Heart right ventricle (tissue), 16 donors: ENCODE measurements at places on chromosomes 13 and 19. TPM values are rescaled to one million over a fixed set of nuclear protein-coding genes. Genes with fewer than 3 reads are reported as not detected.

DNA sequence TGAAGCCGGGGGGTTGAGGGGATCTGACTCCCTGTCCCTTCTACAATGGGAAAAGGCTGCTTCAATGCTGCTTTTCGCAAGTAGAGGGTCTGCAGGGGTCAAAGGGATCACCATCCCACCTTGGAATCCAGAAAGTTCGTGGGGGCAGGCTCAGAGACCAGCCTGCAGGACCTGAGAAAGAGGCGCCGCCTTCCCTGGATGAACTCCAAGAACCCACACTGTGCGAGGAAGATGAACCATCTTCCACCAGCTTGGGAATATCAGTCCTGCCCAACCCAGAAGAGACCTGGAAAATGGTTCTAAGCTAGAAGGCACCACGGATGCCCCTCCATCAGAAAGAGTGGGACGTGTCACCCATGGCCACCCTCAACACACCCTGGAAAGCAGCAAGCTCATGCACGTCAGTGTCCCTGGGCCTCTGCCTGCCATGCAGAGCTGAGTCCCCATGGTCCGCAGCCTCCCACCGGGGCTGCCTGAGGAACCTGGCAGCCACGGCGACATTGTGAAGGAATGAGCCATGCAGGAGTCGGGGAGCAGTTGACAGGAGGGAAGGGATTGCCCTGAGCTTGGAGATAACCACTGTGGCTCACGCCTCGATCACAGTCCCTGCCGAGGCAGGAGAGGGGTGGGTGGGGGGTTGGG is 14.6 kb downstream of the RAB3D start:
- DNase-seq, result no peak

GRCh38 chr13:107977071-107977574 is 238.2 kb downstream of the LIG4 start:
- no peak for DNase-seq

DNA sequence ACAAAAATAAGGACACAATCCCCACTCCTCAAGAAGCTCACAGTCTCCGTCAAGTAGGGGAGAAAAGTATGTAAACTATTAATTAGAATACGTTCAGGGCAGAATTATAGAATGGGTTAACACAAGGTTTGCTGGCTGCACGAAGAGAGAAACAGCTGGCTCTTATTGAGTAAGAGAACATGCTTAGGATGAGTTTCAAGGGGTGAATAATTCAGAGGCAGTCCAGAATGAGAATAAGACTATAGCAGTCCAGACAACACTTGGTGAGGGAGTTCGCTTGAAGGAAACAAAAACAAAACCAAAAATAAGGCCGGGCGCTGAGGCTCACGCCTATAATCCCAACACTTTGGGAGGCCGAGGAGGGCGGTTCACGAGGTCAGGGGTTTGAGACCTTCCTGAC is 61.9 kb downstream of the THSD1 start:
- DNase-seq, result no peak

DNA sequence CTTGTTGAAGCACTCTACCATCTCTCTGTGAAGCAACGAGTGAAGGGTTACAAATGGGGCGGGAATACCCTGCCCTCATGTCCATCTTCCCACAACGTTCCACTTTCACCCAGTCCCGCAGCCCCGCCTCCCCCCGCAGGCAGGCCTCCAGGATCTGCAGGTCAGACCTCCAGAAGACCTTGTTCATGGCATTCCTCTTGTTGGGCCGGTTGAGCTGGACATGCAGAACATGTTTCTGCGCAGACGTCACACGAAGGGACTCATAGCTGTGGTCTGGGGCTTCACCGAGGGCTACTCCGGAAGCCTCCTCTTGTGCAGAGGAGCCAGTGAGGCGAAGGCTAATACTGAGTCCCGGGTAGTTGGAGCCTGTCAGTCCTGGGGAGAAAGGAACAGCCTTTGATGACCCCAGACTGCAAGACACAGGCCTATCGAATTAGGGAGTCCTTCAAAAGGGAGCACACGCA is 420 bp downstream of the ECH1 start:
- DNase-seq, result peak; percentile 75

DNA sequence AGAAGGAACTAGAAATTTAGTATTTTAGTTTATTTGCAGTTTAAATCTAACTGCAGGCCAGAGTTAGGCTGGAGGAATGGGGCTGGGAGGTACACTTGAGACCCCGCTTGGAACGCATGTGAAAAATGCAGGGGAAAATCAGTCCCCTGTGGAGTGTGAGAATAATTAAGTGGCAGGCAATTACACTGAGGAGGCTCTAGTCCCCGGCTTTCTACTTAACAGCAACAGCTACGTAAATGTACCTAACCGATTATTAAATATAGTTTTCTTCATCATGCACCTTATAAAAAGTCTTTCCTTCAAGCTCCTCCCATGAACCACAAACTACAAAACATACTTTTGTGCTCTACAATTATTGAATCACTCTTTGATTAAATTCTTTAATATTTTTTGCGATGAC is 804 bp downstream of the ZNF708 start:
- DNase-seq, result no peak

GRCh38 chr13:111614613-111615012 is 294.2 kb downstream of the TEX29 start:
- no peak for DNase-seq

DNA sequence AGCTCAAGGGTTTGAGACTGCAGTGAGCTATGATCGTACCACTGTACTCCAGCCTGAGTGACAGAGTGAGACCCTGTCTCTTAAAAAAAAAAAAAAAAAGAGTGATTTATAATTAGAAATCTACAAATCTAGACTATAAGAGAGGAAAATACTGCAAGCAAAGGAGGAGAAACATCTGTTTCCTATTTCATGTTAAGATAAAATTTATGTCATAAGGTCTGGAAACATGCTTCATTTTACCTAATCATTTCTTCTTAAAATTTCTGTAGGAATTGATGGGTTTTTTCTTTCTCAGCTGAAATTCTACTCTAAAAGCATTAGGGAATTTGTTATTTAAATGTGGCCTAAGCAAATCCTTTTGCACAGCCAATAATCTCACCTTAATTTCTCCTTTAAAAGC is 53.2 kb downstream of the C13orf42 start:
- DNase-seq, result no peak

GRCh38 chr19:38388349-38389100 is at the start of gene SPRED3:
SPRED3 (plus strand) TSS chr19:38388697; CDS start chr19:38390303, 1,606 bp downstream.
- no peak for DNase-seq

DNA sequence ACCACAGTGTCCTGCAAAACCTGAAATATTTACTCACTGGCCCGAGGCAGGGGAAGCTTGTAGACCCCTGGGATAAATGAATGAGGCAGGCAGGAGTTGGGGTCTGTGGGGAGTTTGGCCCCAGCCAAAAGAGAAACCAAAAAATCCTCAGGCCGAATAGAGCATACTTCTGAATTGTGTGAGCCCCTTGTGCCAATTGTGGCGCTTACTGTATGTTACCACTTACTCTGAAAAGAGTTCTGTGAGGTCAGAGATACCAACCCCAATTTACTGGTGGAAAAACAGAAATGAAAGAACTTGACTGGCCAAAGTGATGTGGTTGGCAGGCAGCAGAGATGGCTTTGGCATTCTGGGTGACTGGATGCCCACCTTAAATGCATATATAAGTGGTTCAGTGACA is 6.9 kb downstream of the CARM1 start:
- DNase-seq, result no peak

GRCh38 chr13:102694937-102695336 is at the start of gene METTL21C:
METTL21C (minus strand) TSS chr13:102695044; CDS start chr13:102694498, 546 bp downstream.
- DNase-seq, result no peak

GRCh38 chr13:112324116-112324515 is 52.0 kb upstream of the SPACA7 start:
- no peak for DNase-seq

DNA sequence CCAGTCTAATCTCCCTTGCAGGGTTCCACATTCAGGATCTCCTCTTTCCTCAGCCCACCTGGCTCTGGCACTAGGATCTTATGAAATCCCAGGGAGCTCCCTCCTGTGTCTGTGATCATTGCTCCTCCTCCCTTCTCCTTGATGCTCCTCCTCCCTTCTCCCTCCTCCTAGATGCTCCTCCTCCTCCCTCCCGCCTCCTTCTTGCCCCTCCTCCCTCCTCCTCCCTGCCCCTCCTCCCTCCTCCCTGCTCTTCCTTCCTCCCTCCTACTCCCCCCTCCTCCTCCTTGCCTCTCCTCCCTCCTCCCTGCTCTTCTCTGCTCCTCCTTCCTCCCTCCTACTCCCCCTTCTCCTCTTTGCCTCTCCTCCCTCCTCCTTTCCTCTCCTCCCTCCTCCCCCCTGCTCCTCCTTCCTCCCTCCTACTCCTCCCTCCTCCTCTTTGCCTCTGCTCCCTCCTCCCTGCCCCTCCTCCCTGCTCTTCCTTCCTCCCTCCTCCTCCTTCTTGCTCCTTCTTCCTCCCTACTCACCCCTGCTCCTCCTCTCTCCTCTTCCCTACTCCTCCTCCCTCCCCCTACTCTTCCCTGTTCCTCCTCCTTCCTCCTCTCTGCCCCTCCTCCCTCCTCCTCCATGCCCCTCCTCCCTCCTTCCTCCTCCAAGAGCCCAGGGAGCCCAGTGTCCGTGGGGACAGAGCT is 14.9 kb upstream of the ZBTB7A start:
- DNase-seq, result no peak

DNA sequence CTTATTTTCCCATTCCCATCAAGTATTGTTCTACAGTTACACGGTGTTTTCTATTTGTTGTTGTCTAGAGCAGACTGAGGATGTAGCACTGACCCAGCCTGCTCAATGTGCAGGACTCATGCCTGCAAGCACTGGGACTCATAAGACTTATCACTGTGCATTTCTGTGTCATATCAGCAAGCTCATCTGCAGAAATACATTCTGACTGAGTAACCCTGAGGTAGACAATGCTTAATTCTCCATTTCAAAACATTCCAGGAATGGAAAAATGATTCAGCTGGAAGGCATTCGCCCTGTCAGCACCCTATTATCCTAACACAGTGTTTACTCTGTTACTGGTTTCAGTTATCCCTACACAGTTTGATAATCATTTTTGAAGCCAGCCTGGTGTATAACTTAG is 2506.4 kb downstream of the PCDH9 start:
- no peak for DNase-seq

DNA sequence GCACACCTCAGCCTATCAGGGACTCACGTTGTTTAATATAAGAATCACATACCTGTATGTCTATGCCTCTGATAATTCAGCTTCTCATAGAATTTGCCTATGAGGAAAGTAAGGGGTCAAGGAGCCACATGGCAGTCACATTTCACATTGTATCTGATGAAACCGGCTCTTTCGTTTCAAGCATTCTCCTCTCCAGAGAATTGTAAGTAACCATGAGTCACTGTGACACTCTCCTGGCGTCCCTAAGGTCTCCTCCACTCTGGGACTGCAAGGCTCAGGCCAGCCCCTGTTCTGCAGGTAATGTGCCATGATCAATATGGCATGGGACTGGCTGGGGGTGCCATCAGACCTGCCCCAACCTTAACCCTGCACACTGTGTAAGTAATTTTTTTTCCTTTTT is 503.3 kb downstream of the COG6 start:
- no peak for DNase-seq

DNA sequence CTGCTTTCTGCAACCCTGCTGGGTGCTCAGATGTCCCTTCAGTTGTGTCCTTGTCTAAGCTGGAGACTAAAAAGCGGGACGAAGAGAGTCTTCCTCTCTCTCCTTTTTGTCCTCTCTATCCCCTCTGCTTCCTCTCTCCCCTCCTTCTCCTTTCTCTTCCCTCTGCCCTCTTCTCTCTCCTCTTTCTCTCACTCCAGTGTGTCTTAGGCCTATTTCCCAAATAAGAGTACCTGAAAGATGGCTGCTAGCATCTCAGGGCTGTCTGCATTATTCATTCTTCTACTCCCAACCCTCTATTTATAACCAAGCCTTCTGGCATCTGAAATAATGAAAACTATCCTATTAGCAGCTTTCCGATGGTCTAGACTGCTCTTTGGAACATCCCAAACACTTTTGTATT is 729.8 kb downstream of the UQCRFS1 start:
- no peak for DNase-seq

DNA sequence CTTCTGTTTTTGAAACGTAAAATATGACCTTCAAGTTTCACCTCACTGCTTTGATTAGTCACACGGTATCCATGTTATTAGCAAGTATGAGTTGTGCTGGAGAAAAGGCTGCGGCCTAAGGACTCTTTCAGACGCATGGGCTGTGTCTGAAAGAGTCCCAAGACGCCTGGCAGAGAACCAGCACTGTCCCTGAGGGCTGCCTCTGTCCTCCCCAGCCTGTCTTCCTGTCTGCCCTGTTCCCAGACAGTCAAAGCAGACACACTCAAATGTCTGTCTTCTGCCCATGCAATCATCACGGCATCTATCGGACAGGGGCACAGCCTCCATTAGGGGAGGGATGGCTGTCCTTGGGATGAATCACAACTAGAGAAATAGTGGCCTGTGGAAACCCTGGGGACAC is 65.5 kb downstream of the DPY19L3 start:
- peak; percentile 54 for DNase-seq

GRCh38 chr19:28417361-28417760 is 795.6 kb downstream of the UQCRFS1 start:
- DNase-seq, result no peak

DNA sequence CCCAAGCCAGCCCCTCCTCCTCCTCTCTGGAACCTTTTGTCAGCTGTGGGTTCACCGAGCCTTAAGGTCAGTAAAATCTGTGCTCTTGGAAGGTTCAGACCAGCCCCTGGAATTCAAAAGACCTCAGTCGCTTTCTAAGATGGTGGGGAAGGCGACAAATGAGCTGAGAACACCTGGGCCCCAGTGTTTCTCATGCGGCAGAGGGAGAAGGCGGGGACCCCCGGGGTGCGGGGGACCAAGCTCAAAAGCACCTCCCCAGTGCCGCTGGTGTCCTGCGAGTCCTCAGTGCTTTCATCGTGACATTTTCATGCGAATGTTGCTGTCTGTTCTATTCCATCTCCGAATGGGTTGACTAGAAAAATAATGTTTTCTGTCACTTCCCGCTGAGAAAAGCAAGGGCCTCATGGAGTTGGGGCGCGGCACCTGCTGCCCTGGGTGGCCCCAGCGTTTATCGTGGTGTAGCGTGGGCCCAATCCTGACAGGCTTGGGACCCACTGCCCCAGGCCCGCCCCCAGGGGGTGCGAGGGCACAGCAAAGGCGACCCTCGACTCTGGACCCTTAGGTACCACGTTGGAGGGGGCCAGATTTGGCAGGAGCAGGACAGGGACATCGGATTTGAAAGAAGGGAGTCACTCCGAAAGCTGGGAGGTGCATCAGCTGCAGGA is 751 bp upstream of the NTN5 start:
- no peak for DNase-seq

Gene CTU1
- 3.2 TPM for total RNA-seq

Gene CCDC106
- 12.1 TPM for total RNA-seq

Gene KLK13
- not detected for total RNA-seq

Gene SBK2
- 2.2 TPM for total RNA-seq

Gene GZMM
- not detected for total RNA-seq

Gene FRY
- 268 TPM for total RNA-seq

Gene WDR88
- not detected for total RNA-seq

Gene NKPD1
- not detected for total RNA-seq

Gene CGB3
- not detected for total RNA-seq

Gene CEBPG
- total RNA-seq, result 10.4 TPM
